Hematopoietic multipotent progenitor cell (in vitro differentiated cells): ENCODE measurements at places on chromosomes 2 and 18.

DNA sequence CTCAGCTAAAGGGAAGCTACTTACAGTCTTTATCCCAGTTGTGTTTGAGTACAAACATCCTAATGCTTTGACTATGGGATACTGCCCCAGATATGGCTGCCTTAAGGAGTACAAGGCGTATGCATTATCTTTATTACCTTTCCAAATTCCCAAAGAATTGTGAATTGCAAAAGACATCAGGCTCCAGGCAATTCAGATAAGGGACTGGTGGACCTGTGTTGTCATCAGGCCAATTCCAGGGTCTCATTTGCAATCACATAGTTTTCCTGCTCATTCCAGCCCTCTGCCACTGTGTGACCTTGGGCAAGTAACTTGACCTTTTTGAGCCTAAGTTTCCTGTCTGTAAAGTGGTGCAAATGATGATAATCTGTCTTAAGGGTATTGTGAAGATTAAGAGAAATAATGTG, 137.5 kb downstream of the FMNL2 start:
- no peak for DNase-seq

DNA sequence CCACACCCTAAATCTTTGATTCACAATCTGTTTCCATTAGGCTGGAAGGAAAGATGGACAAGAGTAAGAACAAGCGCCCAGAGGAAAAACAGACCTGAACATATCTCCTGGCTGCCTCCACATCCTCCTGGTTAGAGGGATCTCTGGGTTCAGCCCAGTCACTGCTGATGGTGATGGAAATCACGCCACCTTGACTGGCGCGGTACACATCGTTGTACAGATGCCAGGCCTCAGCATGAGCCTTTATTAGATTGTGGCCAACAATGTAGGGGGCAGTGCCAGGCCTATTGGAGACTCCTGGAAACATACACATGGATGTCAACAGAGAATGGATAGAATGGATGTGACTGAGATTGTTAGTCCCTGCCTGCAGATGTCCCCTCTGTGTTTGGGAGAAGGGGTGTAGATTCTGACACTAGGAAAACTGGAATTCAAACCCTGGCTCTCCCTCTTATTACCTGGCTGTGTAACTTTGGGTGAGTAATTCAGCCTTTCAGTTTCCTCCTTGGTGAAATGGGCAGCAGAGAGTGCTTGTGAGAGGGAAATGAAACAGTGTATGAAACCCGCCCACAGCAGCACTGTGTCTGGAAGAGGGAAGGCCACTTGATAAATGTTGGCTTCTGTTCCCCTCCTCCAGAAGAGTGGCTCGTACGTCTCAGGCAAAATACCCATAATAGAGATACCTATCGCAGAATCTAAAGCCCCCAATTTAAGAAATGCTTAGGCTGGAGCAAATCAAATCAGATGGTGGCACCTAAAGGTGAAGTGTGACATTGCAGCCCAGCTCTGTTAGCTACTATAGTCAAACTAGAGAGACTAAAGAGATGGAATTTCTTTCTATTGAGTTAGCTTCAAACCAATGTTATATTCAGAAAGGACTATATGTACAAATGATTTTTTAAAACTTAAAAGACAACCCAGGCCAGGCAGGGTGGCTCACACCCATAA, 36.2 kb downstream of the LCT start:
- DNase-seq = no peak

- DNase-seq = no peak
Observed at GRCh38 chr2:9665898-9666297, 35.1 kb upstream of the YWHAQ start.

GRCh38 chr18:54702686-54703085, 111.6 kb downstream of the DYNAP start:
- DNase-seq = no peak

GRCh38 chr2:42878581-42878980, 86.2 kb upstream of the HAAO start:
- DNase-seq = no peak

DNA sequence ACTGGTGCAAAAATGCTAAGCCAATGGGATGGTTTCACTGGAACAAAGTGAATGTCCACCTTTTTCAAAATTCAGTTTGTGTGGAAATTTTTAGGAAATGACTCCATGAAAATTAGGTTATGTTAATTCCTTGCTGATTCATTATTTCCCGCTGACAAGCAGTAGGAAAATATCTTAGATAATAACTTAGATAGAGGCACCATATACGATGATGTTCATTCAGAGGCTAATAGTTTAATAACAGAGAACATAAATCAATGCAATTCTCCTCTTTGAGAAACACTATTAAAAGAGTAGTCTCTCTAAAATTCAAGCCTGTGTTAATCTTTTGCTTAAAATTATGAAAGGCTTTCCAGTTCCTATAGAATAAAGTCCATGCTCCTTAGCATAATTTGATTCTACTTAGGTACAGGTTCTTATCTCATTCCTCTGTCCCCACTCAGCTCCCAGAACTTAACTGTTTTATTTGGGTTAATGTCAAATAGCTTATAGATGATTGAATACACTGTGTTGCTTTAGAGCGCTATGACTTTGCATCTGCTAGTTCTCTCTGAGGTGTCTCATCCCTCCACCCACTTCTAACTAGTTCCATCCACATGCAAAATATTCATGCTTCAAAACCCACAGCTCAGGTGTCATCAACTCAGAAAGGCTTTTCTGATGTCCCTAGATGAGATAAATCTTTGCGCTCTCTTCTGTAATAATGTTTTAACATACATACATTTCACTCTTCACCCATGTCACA, 503.6 kb downstream of the ERBB4 start:
- DNase-seq = no peak

DNA sequence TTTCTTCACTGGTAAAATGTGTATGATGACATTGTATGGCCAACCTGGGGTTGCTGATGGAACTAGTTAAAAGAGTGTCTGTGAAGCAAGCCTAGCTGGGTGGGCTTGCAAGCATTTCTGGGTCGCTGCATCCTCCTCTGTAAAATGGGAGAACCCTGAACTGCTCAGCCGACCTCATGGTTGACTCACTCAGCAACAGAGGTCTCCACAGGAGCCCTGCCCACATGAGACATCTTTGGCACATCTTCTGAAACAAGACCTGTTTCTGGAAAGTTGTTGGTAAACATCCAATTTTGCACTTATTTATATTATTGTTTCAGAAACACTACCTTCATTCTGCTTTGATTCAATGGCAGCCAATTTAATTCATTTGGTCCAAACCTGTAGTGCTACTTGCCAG, 52.6 kb downstream of the BCL11A start:
- DNase-seq = no peak

- DNase-seq = no peak
Observed at GRCh38 chr2:55118643-55119083, 68.4 kb upstream of the RTN4 start.

DNA sequence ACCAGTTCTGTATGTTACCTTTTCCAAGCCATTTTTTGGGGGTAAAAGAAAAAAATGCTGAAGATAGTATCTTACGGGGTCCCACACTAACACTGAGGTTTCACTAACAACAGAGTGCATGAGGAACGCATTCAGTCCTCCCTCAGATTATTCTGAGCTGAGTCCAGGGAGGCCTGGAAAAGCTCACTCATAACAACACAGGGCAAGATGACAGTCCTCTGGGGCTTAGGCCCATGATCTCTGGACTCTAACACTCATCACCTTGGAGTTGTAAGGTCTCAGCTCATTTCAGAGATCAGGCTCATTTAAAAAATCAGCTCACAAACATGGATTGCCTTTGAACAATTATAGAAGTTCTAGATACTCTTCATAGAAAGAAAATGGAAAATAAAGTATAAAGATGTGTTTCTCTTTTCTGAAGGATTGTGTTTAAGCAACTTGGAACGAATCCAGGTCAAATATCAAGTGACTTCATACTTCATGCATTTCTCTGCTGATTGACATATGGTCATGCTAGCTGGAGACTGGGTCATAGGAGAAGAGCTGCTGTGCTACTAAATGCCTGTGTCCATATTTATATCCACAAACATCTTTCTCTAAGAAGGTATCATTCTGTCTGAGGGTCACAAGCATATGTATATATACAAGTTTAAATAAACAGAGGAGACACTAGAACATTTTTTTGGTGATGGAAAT, 265.8 kb downstream of the ALK start:
- no peak for DNase-seq

DNA sequence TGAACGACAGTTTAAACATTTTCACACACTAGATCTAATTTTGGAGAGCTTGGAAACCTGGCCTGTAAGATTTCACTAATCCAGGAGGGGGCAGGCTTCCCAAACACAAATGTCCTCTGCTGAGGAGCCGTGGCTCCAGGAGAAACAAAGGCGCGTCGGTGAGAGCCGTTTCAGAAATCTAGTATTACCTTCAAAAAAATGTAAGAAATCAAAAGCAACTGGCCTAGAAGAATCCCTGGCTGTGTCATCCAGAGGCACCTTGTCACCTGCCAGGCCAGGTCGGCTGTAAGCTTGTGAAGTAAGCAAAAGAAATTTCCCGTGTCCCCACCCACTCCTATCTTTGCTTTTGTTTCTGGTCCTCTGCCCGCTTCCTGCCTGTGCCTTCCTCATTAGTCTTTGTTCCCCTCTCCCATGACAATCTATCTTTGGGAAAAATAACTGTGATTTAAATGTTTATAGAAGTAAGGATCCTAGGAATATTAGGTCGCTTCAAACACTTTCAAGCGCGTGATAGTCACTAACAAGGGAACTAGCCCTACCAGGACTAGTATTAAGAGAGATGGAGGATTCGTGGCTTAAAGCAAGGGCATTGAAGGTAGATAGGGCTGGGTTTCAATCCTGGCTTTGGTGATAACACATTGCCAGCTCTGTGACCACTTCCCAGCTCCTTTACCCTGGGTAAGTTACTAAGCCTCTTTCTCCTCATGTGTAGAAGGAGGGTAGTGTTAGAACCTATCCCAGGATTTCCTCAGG, 99.5 kb upstream of the STK39 start:
- peak; percentile 85 for DNase-seq

- peak; percentile 89 for DNase-seq
Observed at GRCh38 chr18:58535340-58536201, 93.3 kb downstream of the ALPK2 start.

- no peak for DNase-seq
Observed at GRCh38 chr2:66334237-66335029, 100.5 kb upstream of the MEIS1 start.

GRCh38 chr2:37109523-37109922, 25.2 kb downstream of the GPATCH11 start:
- no peak for DNase-seq

DNA sequence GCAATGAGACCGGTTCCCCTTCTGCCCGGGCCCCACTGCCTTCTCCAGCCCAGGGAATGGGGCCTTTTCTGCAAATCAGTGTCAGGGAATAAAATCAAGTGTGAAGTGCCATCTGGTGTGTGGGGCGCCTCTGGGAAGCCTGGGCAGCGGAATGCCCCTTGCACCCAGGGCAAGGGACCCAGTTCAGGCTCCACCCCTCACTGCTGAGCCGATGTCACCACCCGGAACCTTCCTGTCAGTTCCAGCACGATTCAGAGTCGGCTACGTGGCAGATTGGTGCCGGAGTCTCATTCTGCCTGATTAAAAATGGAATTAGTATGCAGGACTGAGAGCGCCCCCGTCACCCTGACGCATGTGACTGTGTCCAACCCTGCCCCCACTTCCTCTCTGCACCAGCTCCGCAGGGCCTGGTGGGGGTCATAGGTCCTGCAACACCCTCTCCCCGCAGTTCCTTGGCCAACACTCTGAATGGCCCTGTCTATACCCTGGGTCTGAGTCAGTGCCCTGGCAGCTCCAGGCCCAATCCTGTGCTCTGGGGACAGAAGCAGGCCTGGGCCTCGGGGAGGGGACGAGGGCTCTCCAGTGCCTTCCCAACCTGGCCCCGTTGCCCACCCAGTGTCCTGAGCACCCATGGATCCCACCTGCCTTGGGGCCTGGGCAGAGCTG, 8.2 kb upstream of the ALPI start:
- no peak for DNase-seq

DNA sequence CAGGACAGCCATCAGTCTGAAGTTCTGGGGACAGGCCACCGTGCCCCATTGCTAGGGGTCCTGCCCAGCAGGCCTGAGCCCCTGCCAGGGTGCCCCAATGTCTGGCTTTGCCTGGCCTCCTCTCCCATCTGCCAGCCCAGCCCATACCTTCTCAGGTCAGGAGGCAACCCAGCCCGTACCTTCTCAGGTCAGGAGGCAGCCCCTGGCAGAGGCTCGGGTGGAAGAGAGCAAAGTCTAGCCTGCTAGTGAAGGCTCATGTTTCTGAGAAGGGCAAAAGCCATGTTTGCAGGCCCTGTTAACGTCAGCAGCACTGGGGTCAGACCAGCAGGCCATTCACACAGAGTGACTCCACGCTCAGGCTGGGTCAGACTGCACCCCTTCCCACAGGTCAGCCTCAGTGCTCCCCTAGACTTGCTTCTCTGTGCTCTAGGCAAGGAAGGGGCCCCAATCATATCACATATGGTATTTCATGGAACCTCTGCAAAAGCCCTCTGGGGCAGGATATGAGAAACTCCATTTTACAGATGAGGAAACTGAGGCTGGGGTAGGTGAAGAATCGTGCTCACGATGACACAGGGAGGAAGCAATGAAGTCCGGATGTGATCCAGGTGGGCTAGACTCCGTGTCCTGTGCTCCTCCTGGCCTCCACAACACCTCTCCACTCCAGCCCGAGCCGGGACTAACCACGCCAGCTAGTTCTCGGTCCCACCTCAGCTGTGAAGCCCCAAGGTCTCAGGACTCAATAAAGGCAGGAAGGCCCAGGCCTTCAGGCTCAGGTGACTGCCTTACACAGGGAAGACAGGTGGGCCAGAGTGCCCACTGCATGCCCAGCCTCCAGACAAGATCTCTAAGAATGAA, 9.5 kb downstream of the SDC1 start:
- no peak for DNase-seq

GRCh38 chr2:71547616-71548285, 94.4 kb downstream of the DYSF start:
- DNase-seq = no peak

DNA sequence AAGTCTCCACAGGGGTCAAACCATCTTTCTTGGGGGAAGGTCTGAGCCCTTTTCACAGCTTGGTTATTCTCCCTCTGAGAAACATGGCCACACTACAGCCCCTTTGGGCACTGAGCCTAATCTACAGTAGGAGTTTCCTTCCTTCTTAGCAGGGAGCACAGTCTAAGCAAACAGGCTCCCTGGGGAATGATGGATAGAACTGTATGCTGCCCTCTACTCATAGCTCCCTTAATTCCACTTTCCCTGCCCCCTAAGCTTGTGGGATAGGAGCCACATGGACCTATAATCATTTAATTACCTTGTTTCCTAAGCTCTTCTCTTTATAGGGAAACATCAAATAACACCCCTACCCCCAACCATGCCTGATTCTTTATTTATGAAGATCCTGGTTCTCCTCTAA, 442.1 kb upstream of the MEX3C start:
- DNase-seq = no peak

- DNase-seq = no peak
Observed at GRCh38 chr2:101805152-101806088, 107.9 kb downstream of the MAP4K4 start.

DNA sequence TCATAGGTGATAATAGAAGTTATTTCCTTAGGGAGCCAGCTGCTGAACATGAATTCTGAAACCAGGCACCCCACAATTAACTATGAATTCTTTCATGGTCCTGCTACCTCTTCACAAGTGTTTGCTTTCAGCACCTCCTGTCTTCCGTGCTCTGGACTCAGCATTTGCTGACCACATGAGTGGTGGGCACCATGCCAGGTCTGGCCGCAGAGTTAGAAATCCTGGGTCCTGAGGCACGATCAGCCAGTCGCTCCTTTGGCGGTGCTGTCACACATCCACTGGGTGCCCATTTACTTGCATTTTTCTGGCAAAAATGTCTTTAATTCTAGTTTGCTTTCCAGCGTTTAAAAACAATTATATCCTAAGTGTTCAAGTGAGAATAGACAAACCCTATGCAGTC, 196.4 kb upstream of the PXDN start:
- DNase-seq = no peak

- no peak for DNase-seq
Observed at GRCh38 chr18:23126376-23127056, 8.8 kb upstream of the CABLES1 start.

GRCh38 chr2:118084491-118085089, 3.7 kb upstream of the INSIG2 start:
- no peak for DNase-seq
